Dermis microvascular lymphatic vessel endothelial cell (primary cell): ENCODE measurements at places on chromosomes 12 and 14. TPM values are rescaled to one million over a fixed set of nuclear protein-coding genes. Genes with fewer than 3 reads are reported as not detected.

Gene SLC17A8
- not detected in 2 replicates for total RNA-seq

Gene HNF1A
- total RNA-seq: not detected in 2 replicates

Gene PLXNC1
- total RNA-seq: under 0.01 and 0.13 TPM in 2 replicates

Gene RERGL
- not detected in 2 replicates for total RNA-seq

Gene NRXN3
- total RNA-seq: under 0.01 TPM in 2 replicates

Gene ATP5MC2
- 110 and 133 TPM in 2 replicates for total RNA-seq

Gene CLEC7A
- total RNA-seq: 0.25 and 0.26 TPM in 2 replicates

Gene LRRC10
- total RNA-seq: not detected in 2 replicates

Gene KRT6B
- total RNA-seq: not detected in 2 replicates

Gene CACNB3
- 6.9 and 8.1 TPM in 2 replicates for total RNA-seq

Gene RFX4
- not detected in 2 replicates for total RNA-seq

Gene RNASE7
- total RNA-seq: not detected in 2 replicates

Gene DENND5B
- 5.9 and 8.9 TPM in 2 replicates for total RNA-seq

Gene ITPR2
- total RNA-seq: 20.5 and 28.0 TPM in 2 replicates

Gene NAV3
- total RNA-seq: 2.3 and 10.8 TPM in 2 replicates

Gene TSPAN11
- total RNA-seq: 9.1 and 29.3 TPM in 2 replicates

Gene NPFF
- not detected in 2 replicates for total RNA-seq

Gene SLC39A2
- not detected in 2 replicates for total RNA-seq

Gene ZDHHC22
- not detected in 2 replicates for total RNA-seq

Gene CPM
- 0.64 and 1.0 TPM in 2 replicates for total RNA-seq

Gene PIWIL1
- total RNA-seq: under 0.01 TPM in 1 of 2 replicates, not detected in the other

Gene NEUROD4
- not detected in 2 replicates for total RNA-seq

Gene SLC35F4
- total RNA-seq: not detected in 2 replicates

Gene GNG2
- 4.6 and 9.4 TPM in 2 replicates for total RNA-seq

Gene CEP170B
- 5.6 and 6.6 TPM in 2 replicates for total RNA-seq

Gene TAS2R9
- total RNA-seq: not detected in 2 replicates

Gene SLC5A8
- total RNA-seq: under 0.01 and 0.13 TPM in 2 replicates

Gene PAN2
- 6.7 and 9.6 TPM in 2 replicates for total RNA-seq

Gene KCNJ8
- total RNA-seq: under 0.01 TPM in 1 of 2 replicates, not detected in the other

Gene PLEKHG3
- 5.4 and 11.0 TPM in 2 replicates for total RNA-seq

Gene C14orf132
- 3.5 and 5.2 TPM in 2 replicates for total RNA-seq

Gene BATF
- total RNA-seq: 5.7 and 6.2 TPM in 2 replicates

Gene VSX2
- not detected in 2 replicates for total RNA-seq

Gene GALNT9
- total RNA-seq: under 0.01 TPM in 1 of 2 replicates, not detected in the other

Gene C12orf60
- total RNA-seq: 0.63 and 0.77 TPM in 2 replicates

Gene SIRT4
- total RNA-seq: 1.5 and 1.8 TPM in 2 replicates

Gene DDIT3
- 6.2 and 10.1 TPM in 2 replicates for total RNA-seq

Gene SCNN1A
- total RNA-seq: under 0.01 TPM in 2 replicates

Gene OR4M1
- not detected in 2 replicates for total RNA-seq

Gene MYO1A
- total RNA-seq: under 0.01 and 0.13 TPM in 2 replicates

Gene GPR137C
- 0.77 and 1.3 TPM in 2 replicates for total RNA-seq

Gene GON7
- 10.1 and 14.6 TPM in 2 replicates for total RNA-seq

Gene COCH
- total RNA-seq: 1.5 and 7.2 TPM in 2 replicates

Gene DBX2
- not detected in 2 replicates for total RNA-seq

Gene SERPINA10
- total RNA-seq: not detected in 2 replicates

Gene RASSF9
- total RNA-seq: 5.6 and 7.7 TPM in 2 replicates

Gene CCDC177
- total RNA-seq: not detected in 2 replicates

Gene CLEC4A
- total RNA-seq: 0.38 TPM in 1 of 2 replicates, not detected in the other

Gene GABARAPL1
- 51.3 and 123 TPM in 2 replicates for total RNA-seq
